Transverse colon (tissue), 4 donors: ENCODE measurements at places on chromosomes 12 and 14. TPM values are rescaled to one million over a fixed set of nuclear protein-coding genes. Genes with fewer than 3 reads are reported as not detected.

GRCh38 chr14:60753264-60754119, 18.9 kb downstream of the MNAT1 start:
- peak; percentile 8 for DNase-seq

The CD63 gene
- 427 TPM for total RNA-seq

DNA sequence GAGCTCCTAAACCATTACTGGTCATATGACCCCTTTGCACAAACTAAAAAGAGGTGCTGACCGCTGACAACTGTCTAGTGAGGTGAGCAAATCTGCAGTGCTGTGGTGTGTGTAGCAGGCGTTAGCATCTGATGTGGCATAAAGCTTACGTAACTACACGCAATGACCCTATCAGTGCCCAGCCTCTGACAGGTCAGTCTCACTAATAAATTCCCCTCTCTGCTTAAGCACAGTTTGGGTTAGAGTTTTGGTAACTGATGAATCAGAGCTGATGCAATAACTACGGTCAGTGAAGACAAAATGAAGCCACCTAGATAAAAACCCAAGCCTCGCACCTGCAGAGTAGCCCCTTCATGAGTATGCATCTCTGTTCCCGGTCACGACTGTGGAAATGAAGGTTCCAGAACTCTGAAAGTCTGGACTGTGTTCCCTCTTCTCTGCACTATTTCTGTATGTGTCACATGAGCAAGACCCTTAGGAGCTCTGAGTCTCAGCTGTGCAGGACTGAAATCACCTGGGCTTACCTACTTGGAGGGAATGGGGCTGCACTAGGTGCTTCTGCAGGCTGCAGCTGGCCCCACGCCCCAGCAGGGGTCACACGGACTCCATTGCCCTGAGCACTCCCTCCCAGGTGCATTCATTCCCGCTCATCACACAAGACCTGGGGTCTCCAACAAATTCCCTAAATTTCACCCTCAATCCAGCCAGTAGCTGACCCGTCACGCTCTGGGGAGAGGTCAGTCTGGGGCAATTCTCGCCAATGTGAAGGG, 54.4 kb downstream of the RIMBP2 start:
- DNase-seq: no peak

The C12orf75 gene
- total RNA-seq: 41.6 TPM
